Activated CD4-positive, alpha-beta T cell treated with anti-CD3 and anti-CD28 coated beads, Interleukin-2, amount 50 U/mL, for 1 hour (primary cell): ENCODE measurements at places on chromosomes 11 and 22.

- no peak for DNase-seq
These were observed 84.4 kb upstream of the MYOD1 start for GRCh38 chr11:17634776-17635550.

GRCh38 chr11:60984149-60984548, 12.7 kb downstream of the CD6 start:
- no peak for DNase-seq

DNA sequence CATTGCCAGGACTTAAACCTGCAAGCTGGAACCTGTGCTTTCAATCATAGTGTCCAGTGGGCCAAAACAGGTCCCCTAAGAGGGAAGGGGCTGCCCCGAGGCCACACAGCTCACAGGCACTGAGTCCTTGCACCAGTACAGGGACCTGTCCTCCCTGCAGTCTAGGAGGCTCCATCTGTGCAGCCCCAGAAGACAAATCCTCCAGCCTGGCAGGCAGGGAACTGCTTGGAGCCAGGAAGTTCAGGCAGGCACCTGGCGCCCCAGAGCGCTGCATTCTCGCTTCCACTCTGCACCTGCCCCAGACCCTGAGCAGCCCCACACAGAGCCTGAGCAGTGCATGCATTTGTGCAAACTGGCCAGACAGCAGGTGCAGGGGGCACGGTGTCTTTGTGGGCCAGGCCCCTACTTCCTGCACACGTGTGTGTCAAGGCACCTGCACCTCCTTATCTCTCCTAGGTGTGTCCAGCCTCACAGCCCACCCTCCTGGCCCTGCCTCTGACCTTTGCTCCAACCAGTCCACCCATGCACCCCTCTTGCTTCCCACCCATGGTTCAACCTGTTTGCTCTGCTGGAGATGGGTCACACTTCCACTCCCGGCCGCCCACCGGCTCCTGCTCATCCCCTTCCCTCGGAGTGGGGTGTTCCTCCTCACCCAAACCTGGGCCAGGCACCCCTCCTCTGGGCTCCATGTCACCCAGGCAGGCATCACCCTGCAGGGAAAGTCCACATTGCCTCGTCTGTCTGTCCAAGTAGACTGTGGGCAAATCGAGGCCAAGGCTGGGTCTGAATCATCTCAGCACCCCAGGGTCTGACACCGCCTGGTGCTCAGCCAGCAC, 19.0 kb downstream of the LINC01488 start:
- no peak for DNase-seq

DNA sequence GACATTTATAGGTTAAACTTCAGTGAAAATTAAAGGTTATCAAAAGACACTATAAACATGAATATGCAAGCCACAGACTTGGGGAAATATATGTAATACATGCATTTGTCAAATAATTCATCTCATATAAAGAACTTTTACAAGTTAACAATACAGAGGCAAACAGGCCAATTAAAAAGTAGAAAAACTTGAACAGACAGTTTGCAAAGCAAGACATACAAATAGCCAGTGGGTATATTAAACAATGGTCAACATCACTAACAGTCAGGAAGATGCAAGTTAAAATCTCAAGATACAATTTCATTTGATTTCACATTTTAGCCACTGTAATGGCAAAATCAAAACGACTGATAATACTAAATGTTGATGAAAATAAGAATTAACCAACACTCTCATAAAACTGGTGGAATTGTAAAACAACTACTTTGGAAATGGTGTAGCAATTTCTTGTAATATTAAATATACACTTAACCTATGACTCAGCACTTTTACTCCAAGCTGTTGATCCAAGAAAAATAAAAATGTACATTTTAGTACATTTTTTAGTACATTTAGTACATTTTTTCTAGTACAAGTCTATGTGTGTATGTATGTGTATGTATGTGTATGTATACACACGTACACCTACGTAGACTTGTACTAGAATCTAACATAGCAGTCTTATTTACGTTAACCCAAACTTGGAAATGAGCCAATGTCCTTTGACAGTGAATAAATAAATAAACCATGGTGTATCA, 62.8 kb downstream of the LRRC74B start:
- no peak for DNase-seq
